Stimulated activated CD4-positive, alpha-beta T cell treated with anti-CD3 and anti-CD28 coated beads, Interleukin-4, amount 100 ng/mL, for 4 hours (primary cell): ENCODE measurements at places on chromosomes 5 and 9.

DNA sequence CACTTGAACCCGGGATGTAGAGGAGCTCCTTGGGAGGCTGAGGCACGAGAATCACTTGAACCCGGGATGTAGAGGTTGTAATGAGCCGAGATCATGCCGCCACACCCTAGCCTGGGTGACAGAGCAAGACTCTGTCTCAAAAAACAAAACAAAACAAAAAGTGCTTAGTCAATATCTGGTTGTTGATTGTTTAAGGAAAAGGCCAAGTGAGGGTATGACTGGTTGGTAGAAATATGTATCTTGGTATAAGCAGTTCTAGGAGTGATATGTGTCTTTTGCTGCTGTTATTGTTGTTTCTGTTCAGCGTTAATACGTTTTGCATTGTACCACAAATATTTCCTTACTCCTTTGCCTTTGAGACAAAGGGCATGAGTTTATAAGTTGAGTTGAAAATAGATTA is 210.7 kb upstream of the DMRT1 start:
- no peak for DNase-seq

DNA sequence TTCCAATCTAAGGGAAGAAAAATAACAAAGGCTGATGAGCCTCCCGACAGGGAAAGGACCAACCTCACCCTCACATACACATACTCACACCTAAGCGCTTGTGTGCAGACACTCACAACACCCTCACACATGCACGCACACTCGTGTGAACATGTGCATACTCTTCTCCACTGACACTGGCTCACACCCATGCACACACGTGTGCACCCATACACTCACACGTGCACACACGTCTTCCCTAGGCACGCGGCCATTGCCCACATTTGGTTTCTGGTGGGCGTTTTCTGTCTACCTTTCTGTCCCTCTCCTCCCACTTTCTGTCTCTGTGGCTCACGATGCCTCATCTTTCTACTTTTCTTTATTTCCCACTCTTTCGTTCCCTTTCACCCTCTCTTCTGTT is 169.7 kb upstream of the MVB12B start:
- no peak for DNase-seq

GRCh38 chr5:38806775-38807258 is 39.0 kb upstream of the OSMR start:
- no peak for DNase-seq

- no peak for DNase-seq
These were observed 30.7 kb upstream of the GPX3 start for GRCh38 chr5:150989695-150990094.
